Activated T-cell treated with anti-CD3 and anti-CD28 coated beads, Interleukin-2, amount 50 U/mL, for 48 hours (primary cell): ENCODE measurements at places on chromosomes 3 and 15.

GRCh38 chr3:144028798-144029411 lies 57.3 kb downstream of the DIPK2A start:
- no peak for DNase-seq

DNA sequence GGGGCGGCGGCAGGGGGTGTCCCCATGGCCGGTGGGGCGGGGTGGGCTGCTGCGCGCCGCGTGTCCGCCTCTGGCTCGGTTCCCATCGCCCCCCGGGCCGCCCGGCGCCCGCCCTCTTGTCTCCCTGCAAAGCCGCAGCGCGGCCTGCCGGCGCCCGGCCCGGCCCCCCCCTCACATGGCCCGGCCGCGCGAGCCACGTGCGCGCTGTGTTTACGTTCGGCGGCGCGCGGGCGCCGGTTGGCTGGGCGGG lies 502 bp downstream of the NR1D2 start:
- DNase-seq: no peak

GRCh38 chr15:67670647-67671305 lies 128.3 kb downstream of the MAP2K5 start:
- DNase-seq: no peak

GRCh38 chr15:84594617-84595290 lies 6.1 kb upstream of the ZSCAN2 start:
- no peak for DNase-seq

DNA sequence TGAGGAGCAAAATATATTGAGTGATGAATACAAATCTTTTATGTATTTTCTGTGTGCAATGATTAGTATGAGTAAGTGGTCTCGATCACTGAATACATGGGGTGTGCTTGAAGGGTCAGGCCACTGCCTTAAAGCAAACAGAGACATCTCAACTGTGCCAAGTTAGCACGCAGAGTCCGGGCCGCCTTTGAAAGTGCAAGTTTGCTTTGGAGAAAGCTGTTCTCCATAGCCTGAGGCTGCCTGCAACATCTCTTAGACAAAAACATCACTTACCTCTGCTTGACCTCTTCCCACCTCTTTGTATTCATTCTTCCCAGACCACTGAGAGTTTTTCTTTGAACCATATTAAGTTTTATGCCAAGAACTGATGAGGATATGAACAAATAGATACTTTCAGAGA lies 267.0 kb downstream of the ZBTB20 start:
- DNase-seq: no peak
